ENCODE measurements at places on chromosomes 11 and 22.

DNA sequence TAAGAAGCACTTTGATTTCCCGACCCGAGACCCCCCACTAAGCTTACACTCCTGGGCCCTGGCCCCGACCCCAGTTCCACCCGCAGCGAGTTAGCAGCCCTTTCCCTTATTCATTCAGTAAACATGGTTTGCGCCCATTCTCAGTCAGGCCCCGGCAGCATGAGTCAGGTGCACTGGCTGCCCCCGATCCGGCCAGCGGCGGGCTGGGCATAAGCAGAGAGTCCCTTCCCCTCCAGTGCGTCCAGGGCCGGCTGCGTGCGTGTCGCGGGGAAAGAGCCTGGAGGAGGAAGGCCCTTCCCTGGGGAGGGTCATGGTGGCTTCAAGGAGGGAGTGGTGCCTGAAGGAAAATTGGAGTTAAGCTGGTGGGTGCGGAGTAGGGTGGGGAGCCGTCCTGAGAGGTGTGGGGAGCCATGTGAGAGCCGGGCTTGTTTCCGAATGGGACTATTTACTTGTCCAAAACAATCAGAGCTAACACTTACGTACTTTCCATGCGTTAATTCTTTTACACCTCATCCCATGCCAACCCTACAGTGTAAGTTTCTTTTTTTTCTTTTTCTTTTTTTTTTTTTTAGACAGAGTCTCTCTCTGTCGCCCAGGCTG is 657 bp downstream of the IGHMBP2 start:
- DNase-seq = no peak

GRCh38 chr11:17116117-17116516 is 38.6 kb upstream of the RPS13 start:
- no peak for DNase-seq

DNA sequence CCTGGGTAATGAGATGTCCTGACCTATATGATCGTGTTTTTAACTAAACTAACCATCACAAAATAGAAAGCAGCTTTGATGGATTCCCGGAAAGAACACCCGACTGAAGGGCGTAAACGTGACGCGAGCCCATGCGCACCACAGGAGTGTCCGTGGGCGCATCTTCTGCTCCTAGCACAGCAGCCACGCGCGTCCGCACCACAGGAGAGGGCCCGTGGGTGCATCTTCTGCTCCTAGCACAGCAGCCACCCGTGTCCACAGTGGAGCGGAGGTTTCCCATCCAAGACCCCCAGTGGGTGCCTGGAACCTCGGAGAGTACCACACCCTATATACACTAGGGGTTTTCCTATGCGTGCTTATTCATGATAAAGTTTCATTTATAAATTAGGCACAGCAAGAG is 36.1 kb upstream of the NRIP3 start:
- DNase-seq = no peak

DNA sequence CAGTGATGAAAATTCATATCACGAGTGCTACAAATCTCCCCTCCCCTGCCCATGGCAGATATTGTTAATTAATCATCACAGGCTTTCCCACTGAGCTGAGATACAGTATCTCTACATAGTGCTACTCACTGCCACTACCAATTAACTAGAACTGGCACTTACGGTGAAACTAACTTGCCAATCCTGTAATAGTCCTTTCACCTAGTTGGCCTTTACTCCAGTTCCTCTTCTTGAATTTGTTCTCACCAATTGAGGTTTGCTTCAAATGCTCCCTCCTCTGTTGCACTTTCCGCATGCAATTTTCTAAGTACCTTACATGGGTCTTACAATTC is 11.9 kb upstream of the PRRG4 start:
- no peak for DNase-seq

GRCh38 chr11:90803831-90804230 is 581.0 kb upstream of the CHORDC1 start:
- DNase-seq = no peak

DNA sequence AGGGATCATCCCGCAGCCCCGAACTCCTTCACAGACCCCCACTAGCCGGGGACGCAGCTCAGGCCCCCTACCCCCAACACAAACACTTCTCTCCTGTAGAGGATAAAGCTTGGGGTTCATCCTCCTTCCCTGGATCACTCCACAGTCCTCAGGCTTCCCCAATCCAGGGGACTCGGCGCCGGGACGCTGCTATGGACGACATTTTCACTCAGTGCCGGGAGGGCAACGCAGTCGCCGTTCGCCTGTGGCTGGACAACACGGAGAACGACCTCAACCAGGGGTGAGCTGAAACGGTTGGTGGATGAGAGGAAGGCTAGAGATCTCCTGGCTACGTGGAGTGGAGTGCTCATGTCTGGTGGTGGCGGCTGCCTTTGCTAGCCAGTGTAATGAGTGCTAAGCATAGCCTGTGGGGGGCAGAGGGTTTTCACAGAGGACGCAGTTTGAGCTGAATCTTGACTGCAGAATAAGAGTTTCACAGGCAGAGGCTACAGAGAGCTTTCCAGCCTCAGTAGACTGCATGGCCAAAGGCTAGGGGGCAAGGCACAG is 580 bp downstream of the ILK start:
- DNase-seq = peak; percentile 28

GRCh38 chr11:70577258-70577603 is 178.9 kb downstream of the CTTN start:
- no peak for DNase-seq

DNA sequence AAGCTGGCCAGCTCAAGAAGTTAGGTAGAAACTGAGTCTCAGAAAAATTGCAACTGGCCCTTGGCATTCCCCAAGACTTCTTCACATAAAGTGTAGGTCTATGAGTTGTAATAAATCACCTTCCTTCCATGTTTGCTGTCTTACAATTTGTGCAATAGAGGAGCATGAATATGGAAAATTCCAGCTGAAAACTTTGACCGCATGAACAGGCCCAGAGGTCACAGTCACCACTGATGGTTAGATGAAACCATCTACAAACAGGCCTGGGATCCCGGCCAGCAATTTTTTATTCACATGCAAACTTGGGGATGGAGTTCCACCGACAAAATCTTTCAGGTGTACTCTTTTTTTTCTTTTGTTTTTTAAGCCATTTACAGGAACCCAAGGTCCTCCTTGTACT is 88.1 kb downstream of the SERGEF start:
- no peak for DNase-seq

DNA sequence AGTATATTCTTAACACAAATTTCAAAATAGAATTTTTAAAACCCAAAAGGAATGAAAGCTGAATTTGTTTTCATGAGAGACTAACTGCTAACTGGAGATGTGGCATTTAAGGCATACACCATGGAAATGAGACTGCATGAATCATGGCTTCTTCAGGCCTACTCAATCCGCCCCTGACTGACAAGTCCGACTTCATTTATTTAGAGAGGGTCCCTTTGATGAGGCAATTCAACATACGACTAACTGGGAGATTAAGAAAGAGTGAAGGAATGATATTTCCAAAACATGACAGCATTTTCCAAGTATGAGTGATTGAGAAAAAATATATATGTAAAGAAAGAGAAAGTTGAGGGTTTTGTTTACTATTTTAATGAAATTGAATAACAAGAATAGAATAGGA is 720.1 kb downstream of the DLG2 start:
- no peak for DNase-seq

DNA sequence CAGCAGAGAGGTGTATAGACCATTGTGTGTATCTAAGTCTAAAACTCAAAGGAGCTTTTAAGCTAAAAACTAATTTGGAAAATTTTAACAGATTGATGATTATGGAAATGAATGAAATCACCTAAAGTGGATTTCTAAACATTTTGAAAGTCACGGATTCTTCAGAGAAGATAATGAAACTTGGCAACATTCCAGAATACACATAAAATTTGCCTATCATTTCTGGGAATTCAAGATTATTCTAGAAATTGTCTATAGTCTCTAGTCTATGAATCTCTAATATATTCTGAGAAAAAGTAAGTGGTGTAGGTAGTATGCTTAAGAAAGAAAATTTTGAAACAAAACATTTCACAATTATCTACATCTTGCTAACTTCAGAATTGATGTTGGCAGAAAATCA is 1117.9 kb upstream of the CNTN5 start:
- no peak for DNase-seq

GRCh38 chr11:116328391-116328790 is 444.4 kb downstream of the BUD13 start:
- no peak for DNase-seq

- no peak for DNase-seq
Observed at GRCh38 chr11:953512-953911, 27.8 kb downstream of the AP2A2 start.

DNA sequence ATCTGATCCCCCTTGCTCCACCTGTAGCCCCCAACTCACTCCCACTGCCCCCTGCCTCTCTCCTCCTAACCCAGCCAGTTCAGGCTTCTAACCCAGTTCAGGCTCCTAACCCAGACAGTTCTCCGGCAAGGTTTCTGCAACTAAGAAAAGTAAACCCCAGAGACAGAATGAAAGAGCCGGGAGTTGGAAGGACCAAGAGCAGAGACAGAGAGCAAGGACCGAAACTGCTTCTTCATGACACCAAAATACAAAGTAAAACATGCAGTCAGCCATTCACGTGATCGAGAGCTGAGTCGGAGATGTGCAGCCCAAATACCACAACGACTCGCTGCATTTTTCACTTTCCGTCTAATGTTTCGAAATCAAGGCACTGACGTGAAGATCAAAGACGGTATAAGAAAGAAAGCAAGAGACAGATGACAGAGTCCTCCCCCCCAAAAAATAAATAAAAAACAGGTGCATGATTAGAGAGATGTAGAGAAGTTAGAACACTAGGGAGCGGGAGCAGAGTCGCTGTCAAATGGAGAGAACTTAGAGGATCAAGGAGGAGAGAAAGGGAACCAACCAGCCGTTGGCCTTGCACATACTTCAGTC is 884 bp downstream of the IL10RA start:
- peak; percentile 37 for DNase-seq

GRCh38 chr22:17438026-17438425 is 68.8 kb downstream of the CECR2 start:
- no peak for DNase-seq

DNA sequence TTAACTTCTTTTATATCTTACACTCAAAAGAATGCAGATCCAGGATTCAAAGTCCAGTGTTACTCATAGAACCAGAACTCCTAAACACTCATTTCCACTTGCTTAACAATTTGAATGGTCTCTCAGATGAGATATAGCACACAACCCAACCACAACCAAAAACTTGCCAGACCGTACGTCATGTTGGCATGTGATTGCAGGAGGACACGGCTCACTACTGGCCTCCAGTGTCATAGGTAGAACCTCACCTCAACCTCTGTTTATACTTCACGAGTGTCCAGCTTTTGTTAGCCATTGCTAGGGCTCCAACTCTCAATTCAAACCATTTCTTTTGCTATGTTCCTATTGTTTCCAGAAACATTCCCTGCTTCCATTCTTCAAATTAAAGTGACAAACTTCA is 58.5 kb upstream of the PDGFD start:
- DNase-seq = no peak

DNA sequence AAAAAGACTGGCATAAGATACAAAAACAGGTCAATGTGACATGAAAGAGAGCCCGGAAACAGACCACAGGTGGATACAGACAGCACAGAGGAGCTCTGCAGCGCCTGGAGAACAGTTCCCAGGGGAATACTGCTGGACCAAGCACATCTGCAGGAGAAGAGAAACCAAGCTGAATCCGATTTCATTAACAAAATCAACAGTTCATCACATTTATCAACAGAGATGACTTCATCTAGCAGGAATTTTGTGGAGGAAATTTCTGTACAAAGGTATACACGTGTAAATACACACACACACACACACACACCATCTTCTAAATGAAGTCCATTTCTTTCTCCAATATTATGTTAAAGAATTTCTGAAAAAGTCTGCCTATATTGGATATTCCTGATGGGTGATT is 17.1 kb downstream of the YPEL1 start:
- DNase-seq = no peak

- DNase-seq = no peak
Observed at GRCh38 chr22:17548010-17548755, 15.1 kb upstream of the SLC25A18 start.

GRCh38 chr11:89489930-89490329 is 1.2 kb downstream of the NOX4 start:
- no peak for DNase-seq

DNA sequence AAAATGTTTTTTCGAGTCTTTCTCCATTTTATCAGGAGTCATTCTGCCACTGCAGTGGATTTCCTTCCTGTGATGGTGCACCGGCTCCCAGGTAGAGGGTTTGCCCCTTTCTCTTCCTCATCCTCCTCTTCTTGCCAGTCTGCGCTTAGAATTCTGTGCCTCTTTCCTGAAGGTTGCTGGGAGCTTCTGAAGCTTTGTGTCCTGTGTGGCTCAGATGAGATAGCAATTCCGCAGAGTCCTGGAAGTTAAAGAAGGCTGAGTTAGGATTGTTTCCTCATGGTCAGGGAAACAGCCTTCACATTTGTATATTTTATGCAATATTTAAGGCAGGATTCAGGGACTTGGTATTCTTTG is 264 bp downstream of the BCO2 start:
- no peak for DNase-seq

DNA sequence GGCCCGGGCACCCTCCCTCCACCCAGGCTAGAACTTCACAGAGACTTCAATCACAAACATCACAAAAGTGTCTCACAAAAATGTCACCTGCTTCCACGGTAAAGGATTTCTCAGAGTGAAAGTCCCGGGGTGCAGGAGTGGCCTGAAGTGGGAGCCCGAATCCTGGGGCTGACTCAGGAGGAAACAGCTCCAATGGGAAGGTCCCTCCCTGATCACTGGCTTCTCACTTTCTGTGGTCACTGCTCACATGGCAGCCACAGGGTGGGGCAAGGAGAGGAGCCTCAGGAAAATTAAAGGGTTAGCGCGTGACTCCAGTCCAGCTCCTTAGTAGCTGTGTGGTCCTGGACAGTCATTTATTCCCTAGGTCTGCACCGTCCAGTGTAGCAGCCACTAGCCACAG is 564.5 kb upstream of the B3GAT1 start:
- DNase-seq = no peak

Measured in T-helper 9 cell (primary cell).